GM12865 (cell line): ENCODE measurements at places on chromosomes 7 and 10.

DNA sequence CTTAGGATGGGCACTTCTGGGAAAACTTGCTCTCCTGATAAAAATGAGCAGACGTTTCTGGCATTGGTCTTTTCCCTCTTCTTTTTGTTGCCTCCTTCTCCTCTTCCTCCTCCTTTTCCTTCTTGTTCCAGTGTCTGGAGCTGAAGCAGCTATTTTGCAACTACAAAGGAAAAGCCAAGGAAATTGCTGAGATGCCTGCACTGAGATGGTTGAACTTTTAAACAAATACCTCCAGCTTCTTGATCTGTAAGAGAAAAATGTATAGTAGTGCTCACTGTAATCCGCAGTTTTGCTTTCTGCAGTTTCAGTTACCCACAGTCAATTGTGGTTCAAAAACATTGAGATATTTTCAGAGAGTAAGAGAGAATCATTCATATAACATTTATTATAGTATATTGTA lies 7.5 kb upstream of the SND1 start:
- no peak for DNase-seq

DNA sequence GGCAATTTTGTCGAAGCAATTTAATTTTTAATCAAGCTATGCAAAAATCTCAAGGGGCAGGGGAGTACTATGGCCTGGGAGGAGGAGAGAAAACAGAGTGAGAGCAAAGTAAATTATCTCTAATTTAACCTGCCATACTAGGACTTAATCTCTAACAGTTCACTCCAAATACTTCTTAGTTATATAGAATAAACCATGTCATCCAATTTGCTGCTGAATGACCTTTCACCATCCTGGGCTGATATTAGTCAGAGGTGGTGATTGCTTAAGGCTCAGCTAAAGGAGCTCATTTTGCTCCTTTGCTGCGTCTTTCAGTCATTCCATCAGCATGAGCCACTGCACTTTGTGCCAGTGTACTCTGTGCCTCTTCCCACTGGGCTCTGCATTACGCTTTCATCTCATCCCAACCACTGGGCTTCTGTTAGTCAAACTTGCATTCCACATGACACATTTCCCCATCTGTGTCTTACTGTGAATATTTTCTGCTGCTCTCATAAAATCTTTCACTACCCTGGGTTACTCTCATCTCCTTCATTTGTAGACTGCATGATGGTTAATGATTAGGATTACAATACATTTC lies 84.3 kb downstream of the CD36 start:
- DNase-seq, result no peak

DNA sequence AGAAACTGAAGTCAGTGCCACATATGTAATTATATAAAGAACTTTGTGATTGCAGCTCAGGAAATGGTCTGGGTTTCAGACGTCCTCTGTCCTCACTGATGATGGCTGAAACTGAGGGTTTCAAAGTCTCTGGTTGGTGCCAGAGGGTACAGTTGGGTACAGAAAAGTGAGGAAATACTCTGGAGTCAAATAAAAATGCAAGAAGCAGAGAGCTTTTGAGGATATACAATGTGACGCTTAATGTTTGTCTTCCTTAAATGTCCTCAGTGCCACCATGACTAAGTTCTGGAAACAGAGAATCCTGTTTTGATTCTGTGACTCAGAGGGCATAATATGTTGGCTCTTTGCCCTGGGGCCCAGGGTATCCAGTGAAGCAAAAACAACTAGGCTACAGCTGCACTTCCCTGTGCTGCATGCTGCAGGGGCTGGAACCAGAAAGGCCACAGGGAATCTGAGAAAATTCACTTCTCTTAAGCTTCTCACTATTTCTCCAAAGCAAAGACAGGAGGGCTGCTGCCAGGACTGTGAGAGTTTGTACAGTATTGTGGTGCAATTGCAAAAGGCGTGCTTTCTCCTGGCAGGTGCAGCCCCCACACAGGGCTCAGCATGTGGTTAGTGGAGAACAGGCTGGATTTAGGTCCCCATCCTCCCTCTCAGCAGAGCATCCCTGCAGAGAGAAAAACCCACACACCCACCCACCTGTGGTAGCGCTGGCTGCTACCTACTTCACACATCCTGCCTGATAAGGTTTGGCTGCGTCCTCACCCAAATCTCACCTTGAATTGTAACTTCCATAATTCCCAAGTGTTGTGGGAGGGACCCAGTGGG lies 169.5 kb upstream of the SVIL start:
- no peak for DNase-seq

DNA sequence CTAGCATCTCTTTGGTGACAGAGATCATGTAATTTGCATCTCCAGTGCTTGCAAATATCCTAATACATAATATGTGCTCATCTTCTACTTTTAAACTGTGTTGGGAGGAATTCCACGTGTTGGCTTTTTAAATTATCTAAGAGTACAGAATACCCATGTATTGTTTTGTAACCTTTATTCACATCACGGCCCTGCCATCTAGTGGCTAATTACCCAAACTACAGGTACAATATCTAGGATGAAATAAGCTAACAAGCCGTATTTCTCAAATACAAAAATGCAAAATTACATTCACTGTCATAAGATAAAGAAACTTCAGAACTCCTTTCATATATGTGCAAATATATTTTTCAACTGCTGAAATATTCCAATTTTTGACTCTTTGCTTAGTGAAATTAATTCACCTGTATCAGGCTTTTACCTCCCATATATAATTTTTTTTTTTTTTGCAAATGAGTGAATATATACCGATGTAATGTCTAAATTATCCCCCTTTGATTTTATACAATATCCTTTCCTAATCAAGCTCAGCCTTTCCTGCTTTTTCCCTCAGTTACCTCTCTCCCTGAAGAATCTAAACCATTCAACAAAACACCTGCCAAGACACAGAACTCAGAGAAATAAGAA lies 30.3 kb upstream of the LSM8 start:
- peak; percentile 52 for DNase-seq

GRCh38 chr7:73851410-73852338 lies 9.3 kb upstream of the TMEM270 start:
- DNase-seq, result peak; percentile 59

GRCh38 chr7:134441264-134441663 lies 17.6 kb downstream of the AKR1B1 start:
- DNase-seq, result no peak

DNA sequence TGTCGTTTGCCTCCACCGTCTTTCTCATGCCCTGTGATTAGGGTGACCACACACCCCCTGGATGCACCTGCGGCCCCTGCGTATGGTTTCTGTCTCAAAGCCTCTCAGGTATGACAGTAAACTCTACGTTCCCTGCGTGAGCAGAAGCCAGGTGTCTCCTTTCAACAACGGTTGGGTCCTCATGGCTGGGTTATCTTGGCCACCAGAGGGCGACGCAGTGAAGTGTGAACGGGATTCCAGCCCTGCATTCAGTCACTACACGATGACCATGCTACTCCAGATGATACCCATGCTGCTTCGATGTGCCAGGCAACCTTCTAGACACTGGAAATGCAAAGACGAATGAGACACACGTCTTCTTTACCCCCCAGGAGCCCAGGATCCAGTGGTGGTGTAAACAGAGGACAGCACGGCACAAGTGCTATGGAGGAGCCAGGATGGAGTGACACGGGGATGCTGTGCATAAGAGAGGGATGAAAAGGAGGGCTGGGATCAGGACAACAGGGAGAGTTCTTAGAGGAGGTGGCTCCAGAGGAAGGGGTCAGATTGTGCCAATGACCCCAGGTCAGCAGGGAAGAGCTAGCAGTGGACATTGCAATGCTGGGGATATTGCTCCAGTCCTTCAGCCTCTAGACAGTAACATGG lies 228.1 kb upstream of the PFKP start:
- peak; percentile 26 for DNase-seq

DNA sequence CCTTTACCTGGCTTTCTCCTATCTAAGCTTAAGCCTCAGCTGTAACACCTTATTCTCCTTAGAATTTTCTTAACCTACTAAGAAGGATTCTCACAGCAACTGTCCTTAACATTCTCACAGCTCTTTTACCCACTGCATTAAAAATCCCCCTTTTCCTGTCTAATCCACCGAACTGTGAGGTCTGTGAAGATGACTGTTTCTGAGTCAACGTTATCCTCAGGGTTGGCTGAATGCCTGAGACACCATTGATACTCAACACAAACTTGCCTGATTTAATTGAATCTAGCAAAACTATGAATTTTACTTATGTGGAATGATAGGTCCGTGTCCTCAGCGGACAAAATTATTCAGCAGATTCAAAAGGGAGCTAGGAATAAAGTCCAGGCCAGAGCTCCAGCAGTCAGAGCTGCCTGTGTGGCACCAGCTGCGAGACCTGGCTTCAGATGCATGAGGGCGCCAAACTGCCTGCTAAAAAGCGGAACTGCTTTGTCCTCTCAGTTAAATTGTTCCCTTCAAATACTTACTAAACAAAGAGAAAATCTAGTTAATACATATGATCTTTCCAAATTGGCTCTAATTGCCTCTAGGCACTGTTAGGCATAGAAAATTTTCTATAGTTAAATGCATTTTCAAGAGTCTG lies 33.4 kb upstream of the VWDE start:
- peak; percentile 24 for DNase-seq

DNA sequence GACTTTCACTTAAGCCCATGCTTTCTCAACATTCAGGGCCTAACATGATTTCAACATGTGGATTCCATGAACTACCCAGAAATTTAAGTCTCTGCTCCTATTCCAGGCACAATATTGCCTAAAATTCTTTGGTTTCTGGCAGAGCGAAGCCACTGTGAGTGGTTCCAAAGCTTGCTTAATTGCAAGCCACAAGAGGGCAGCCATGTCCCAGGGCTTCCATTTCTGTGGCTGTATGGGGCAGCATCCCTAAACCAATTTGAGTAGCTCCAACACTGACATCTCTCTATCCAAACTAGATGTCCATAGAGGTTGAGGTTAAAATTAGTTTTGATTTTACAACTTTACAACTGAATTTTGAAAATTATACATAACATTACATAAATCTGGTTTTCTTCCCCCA lies 56.3 kb upstream of the MDFIC start:
- DNase-seq, result peak; percentile 80

- no peak for DNase-seq
Observed at GRCh38 chr7:137661634-137662033, 185.1 kb downstream of the DGKI start.

DNA sequence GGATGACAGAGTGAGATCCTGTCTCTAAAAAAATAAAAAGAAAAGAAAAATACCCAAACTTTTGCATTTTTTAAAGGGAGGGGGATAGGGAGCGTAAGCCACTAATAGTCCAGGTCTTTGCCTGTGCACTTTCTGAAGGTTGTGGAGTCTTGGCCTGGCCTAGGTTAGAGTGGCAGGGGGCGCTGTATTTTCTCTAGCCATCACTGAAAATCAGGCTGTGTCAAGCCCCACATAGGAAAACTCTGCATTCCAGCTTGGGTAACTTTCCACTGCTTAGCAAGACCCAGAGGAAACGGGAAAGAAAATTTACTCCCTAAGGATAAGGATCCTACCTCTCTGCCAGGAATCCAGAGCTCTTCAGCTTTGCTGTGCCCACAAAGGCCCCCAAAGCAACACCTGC lies 10.5 kb upstream of the PAX4 start:
- DNase-seq, result no peak

DNA sequence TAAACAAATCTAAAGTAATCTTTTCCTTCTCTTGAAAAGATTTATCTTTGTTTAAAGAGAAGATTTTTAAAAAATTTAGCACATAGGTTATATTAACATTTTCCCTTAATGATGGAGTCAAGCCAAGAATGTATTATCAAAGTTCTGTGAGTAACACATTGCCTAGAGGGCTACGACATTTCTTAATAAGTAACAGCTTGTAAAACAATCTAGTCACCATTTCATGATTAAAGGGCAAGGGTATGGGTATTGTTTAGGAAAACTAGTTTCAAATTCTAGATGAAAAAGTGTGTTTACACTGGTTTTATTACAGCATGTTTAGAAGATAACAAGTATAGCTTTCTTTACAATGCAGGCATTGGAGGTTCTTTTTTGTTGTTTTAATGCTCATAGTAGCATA lies 28.6 kb upstream of the LAMB4 start:
- DNase-seq, result no peak

- DNase-seq, result no peak
Observed at GRCh38 chr7:53996876-53997275, 545.3 kb upstream of the VSTM2A start.

DNA sequence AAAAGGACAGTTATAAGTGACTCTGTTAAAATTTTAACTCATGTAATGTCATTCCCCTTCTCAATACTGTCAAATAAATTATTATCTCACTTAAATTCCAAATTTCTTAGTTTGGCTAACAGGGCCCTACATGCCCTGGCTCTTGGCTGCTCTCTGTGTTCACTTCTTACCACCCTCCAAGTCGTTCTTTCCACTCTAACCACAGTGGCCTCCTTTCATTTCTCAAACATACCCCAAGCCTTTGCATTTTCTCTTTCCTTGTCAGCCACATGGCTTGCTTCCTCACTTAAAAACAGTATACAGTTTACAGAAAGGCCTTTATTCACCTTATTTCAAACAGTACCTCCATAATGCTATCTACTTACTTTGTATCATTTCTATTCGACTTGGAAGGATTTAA lies 737.1 kb upstream of the ZWINT start:
- peak; percentile 28 for DNase-seq

DNA sequence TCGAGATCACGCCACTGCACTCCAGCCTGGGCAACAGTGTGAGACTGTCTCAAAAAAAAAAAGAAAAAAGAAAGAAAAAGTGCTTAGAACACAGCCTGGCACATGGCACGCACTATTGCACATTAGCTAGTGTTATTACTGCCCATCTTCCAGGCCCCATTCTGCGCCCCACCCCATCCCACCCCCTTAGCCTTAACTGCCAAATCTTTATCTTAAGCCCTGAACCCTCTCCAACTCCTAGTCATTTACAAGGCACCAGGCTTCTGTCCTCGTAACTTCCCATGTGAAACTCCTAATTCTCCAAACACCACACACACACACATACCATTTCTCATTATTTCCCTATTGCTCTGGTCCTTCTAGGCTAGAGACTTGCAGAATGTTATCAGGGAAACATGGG lies 4.8 kb downstream of the FRAT2 start:
- no peak for DNase-seq

- DNase-seq, result no peak
Observed at GRCh38 chr7:103501206-103501605, 55.2 kb upstream of the SLC26A5 start.

- no peak for DNase-seq
Observed at GRCh38 chr7:1829111-1829510, 159.0 kb downstream of the ELFN1 start.

- DNase-seq, result peak; percentile 92
Observed at GRCh38 chr7:74269757-74270277, 15.6 kb upstream of the RFC2 start.
